ENCODE measurements at places on chromosomes 1 and 21.

DNA sequence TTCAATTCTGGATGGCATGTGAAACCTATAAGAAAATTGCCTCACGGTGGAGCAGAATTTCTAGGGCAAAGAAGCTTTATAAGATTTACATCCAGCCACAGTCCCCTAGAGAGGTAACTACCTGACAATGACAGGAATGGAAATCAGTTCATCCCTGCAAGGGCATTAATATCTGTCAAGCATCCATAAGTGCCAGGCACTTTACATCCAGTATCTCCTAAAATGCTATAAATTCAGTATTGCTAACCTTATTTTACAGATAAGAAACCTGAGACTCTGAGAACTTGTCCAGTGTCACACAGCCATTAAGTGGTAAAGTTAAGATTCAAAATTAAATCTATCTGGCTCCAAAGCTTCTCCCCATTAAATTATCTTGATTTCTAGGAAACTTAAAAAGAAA lies 22.3 kb downstream of the RGS13 start:
- no peak for DNase-seq

DNA sequence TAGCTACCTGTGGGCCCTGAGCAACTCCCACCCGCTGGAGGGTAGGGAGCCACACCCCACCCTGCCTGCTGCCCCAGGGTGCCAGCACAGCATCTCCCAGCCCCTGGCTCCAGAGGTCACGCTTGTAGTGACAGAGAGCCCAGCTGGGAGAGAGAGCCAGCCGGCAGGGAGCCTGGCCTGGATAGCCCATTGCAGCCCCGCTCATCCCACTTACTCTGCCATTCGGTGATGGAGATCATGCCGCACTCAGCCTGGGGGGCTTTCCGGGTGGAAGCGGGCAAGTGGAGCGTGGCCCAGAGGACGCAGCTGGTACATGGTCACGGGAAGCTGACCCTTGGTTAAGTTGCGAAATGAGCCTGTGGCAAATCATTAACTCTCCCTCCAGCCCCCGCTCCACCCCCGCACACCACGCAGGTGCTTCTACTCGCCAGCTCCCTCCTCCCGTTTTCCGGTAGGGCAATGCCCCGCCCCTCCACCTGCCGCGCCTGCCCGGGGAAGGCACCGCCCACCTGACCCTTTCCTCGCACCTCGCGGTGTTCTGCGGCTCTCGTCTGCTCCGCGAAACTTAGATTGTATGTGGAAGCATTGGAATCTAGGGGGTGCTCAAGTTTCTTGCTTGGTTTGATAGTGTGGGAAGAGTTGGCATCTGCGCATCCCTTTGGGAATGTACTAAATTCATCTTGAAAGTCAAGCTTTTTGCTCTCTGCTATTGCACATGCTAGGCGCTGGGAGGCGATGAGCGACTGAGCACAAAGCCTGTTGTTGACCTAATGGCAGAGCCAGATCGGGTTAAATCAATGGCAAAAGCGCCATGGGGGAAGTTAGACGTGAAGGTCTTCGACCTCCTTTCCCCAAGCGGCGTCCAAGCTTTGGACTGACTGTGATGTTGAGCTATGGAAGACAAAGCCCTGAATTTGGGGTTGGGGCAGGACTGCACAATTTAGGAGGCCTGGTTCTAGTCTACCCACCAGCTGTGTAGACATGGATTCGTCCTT lies at the start of gene GOLT1A:
Gene GOLT1A (minus strand): TSS at position 321 of the 995 bp plus-strand sequence. CDS start 82 bp downstream, at position 239.
- DNase-seq: peak; percentile 46

DNA sequence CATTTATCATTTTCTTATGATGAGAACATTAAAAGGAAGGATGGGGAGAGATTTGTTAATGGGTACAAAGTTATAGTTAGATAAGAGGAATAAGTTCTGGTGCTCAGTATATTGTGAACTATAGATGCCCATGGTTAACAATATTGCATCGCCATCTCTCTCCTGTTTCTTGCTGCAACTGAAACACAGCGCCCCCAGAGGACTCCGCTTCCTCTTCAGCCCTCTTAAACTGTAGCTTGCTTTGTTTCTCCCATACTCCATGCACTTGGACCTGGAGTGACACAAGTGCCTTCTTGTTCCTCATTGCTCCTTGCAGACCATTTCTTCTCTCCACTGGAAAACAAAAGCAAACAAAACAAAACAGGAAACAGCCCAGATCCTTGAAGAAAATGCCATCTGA lies 70.1 kb upstream of the NTPCR start:
- no peak for DNase-seq

GRCh38 chr1:117346206-117346928 lies 20.9 kb upstream of the MAN1A2 start:
- DNase-seq: no peak

GRCh38 chr1:43957407-43958040 lies 10.8 kb downstream of the IPO13 start:
- DNase-seq: no peak
